HuH-7 (cell line): ENCODE measurements at places on chromosomes 4 and X.
A peak's percentile ranks its signal among the peaks of the same experiment; 100 is the strongest.

DNA sequence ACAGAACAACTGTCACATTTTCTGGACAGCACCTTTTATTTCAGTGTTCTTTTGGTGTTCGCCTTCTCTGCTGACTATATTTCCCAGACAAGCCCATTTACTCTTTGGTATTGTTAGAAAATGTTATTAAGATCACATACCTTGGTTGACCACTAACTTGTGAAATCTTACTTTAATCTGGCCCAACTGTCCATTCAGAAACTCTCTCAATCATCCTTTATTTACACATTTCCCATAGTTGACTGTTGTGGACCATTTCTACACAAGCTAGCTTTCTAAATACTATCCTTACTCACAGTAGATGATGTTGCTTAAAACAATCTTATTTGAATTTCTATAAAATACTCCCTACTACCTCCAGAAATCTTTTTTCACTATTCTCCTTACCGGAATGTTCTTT is 64.7 kb downstream of the QRFPR start:
- no peak for DNase-seq

GRCh38 chrX:140440876-140441275 is 64.0 kb downstream of the SOX3 start:
- no peak for DNase-seq

DNA sequence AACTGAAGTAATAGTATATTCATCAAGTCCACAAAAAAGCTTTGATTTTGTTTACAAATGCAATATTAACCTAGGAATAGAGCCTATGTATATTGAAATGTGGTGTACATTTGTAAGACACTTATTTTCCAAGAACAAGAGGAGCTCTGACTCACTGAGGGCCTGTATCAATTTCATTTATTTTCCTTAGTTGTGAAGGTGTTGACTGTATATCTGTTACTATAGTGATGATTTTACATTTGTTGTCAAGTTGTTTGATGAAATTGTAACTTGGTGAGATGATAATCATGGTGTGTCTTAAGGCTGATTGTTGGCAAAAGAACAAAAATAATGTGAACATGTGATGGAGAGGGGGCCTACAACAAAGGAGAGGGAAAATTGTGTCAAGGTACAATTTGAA is 274.9 kb upstream of the TEX13A start:
- no peak for DNase-seq

DNA sequence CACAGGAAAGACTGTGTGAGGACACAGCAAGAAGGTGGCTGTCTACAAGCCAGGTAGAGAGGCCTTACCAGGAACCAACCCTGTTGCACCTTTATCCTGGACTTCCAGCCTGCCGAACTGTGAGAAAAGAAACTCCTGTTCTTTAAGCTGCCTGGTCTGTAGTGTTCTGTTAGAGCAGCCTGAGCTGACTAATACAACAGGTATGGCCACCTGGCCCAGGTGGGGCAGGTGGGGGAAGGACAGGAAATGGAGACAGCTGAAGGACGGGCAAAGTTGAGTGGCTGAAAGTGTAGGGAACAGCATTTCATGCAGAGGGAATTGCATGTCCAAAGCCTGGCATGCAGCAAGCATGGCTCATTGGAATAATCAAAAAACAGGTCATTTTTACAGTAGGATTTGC is 35.1 kb downstream of the CYTL1 start:
- DNase-seq: no peak

DNA sequence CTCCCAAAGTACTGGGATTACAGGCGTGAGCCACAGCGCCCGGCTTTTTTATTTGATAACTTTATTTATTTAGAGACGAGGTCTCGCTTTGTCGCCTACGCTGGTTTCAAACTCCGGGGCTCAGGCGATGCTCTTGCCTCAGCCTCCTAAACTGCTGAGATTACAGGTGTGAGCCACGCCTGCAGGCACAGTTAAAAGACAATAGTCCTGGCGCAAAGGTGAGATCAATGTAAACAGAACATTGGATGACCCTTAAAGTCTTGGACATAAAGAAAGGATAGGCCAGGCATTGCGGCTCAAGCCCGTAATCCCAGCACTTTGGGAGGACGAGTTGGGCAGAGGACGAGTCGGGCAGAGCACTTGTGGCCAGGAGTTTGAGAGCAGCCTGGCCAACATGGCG is 2.8 kb upstream of the TXLNG start:
- DNase-seq: no peak

GRCh38 chr4:170849969-170850368 is 760.2 kb upstream of the AADAT start:
- DNase-seq: no peak

DNA sequence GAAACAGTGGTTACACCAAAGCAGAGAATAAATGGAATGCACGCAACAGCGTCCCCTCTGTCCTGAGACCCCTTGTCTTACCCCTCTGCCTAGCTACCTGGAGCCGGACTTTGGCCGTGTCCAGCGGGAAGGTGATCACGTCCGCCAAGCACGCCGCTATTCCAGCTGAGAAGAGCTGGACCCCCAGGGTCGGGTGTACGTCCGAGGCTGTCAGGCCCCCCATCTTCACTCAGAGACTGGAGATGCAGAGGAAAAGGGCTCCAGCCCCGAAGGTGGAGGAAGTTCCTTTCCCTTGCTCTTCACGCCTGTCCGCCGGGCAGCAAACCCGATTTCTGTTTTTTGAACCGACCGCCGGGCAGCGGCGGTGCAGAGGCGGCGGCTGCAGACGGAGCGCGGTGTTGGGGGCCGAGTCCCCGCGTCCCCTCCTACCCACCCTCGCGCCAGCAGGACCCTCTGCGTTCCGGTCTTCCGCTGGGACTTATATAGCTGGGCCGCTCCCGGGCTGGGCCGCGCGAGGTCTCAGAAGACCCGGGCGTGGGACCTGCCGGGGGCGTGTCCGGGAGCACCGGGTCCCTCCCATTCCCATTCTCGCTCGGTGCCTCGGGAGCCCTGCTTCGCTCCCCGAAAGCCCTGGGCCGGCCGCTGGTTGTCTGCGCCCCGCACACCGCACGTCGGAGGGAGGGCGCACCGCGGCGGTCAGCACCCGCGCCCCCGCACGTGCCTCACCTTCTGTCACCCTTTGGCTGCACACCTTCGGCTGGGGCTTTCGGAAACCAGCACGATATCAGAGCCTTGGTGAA is at the start of gene UCP1:
Gene UCP1 (minus strand): TSS at position 455 of the 800 bp plus-strand sequence. CDS start 232 bp downstream, at position 223.
- DNase-seq: peak; percentile 69

GRCh38 chr4:92847026-92847425 is 543.3 kb downstream of the GRID2 start:
- no peak for DNase-seq

- no peak for DNase-seq
Observed at GRCh38 chr4:149203256-149204001, 612.2 kb downstream of the IQCM start.

- no peak for DNase-seq
Observed at GRCh38 chrX:1587161-1587560, 4.2 kb upstream of the AKAP17A start.

DNA sequence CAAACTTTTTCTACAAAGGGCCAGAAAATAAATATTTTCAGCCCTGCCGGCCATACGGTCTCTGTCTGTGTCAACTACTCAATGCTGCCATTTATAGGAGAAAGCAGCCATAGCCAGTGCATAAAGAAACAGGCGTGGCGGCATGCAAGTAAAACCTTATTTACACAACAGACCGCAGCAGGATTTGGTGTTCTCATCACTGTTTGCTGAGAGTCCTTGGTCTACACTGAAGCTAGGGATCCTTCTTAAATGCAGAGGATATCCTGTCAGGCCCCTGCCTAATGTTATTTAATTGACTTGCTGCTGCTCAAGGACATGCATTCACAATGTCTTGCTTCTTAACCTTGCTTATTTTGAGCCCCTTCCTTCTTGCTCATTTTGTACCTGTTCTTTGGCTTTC is 54.7 kb downstream of the CPE start:
- DNase-seq: no peak

GRCh38 chr4:79212311-79212710 is 113.5 kb downstream of the NAA11 start:
- no peak for DNase-seq

- DNase-seq: no peak
Observed at GRCh38 chr4:158125310-158125709, 47.5 kb downstream of the GASK1B start.

DNA sequence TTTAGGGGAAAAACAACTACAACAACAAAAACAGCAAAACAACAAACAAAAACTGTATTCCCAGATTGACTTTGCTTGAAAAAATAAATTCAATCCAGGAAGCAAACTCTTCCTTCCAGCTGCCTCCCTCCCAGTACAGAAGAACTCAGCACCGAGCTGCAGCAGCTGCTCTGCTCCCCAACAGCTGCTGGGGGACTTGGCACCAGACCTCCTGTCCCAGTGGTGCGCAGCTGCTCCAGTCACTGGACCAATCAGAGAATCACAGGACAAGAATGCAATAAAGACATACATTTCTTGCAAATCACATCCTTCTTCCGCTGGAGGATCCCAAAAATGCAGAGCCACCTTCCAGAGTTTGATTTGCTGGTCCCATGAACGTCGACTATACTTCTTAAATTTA is 11.8 kb upstream of the FAM53A start:
- no peak for DNase-seq

DNA sequence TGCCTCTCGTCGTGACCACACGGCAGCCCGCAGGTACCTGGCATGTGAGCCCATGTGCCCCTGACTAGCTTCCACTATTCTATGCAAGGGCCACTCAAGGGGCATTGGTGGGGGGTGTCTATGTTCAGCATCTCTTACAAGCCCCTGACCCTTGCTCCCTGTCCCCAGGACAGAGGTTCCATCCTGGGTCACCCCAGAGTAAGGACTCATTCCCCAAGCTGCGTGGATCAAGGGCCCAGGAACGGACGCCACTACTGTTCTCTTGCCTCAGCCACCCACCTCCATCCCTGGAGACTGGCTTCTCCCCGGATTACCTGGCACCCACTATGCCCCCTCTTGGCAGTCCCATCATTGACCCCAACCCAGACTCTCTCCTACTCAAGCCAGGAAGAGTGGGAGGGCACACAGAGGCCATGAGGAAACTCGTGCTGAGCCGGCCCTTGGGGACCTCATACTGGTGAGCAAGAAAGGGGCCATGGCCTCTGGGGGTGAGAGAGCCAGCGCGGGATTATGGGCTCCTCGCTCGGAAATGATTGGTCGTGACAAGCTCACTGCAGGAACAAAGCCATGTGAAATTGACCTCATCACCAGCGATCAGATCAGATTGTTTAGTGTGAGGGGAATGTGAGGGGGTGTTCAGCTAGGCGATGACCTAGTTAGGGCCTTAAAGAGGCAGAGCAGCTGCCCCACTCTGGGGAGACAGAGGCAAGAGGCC is 50.1 kb upstream of the PJA1 start:
- no peak for DNase-seq

DNA sequence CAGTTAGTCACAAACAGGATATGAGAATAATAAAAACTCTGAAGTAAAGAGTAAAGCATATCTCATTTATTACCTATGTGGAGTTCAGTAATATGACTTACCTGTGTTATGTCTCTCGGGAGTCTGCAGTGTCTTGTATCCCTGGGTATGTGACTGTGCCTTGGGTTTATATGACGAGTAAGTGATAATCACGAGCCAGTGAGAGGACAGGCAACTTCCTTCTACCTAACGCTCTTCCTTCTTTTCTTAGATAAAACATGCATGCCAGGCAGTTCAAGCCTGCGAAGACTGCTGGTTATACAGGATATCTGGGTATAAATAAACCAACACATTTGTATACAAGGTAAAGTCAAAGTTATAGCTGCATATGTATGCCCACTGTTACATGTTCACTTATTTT is at the start of gene HPGDS:
Gene HPGDS (minus strand): TSS at position 143 of the 400 bp plus-strand sequence. CDS start 8,207 bp downstream, outside the sequence.
- DNase-seq: no peak

DNA sequence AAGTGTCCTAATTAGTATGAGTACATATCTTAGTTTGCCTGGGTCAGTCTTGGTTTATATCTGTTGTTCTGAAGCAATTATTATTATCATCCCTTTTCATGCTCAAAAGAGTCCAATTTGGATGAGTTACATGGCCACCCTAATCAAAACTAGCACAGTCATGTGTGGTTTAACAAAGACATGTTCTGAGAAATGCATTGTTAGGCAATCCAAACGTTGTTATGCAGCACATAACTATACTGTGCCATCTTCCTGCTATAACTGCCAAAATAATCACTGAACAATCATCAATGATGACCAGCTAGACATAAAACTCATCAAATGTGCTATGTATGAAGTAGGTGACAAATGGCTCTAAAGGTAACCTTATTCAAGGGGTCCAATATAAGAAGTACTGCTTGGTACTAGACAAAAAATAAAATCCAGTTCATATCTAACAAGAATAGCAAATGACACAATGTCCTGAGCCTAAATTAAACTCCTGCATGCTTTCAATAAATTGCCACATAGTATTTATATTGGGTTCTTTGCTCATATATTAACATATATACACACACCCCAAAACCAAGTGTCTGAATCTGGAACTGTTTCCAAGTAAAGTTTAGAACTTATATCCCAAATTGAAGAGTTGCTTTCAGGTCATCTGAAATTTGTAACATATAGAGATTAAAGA is 41.9 kb downstream of the CNOT6L start:
- DNase-seq: no peak

DNA sequence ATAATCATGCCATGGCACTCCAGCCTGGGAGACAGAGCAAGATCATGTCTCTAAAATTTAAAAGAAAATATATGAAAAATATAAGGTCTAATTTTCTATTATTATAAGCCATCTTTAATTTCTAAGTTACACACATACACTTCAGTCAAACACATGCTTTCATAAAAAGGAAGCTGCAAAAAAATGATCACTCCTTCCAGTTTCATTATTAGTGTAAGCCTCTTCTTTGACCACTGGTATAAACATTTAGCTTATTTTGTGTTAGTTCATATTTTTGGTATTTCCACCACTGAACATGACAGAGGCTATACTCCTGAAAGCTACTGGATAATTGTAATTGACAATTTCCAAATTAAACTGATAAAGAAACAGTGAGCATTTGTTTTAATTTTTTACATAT is 163.3 kb upstream of the USP38 start:
- DNase-seq: no peak

DNA sequence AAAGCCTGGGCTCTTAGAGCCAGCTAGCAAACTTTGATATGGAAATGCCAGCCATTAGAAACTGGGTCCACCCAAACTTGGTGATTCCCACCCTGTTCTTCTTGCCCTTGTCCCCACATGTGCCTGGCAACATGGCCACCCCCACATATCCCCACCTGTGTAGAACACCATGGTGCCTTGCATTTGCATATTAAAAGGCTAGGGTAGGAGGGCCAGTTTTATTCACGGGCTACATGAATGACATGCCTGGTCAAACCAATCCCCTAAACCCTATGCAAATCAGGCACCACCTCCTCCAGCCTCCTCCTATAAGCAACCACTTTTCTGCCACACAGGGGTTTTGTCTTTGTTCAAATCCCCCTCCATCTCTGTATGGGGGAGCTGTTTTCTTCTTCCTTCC is 104.9 kb downstream of the CLNK start:
- no peak for DNase-seq

DNA sequence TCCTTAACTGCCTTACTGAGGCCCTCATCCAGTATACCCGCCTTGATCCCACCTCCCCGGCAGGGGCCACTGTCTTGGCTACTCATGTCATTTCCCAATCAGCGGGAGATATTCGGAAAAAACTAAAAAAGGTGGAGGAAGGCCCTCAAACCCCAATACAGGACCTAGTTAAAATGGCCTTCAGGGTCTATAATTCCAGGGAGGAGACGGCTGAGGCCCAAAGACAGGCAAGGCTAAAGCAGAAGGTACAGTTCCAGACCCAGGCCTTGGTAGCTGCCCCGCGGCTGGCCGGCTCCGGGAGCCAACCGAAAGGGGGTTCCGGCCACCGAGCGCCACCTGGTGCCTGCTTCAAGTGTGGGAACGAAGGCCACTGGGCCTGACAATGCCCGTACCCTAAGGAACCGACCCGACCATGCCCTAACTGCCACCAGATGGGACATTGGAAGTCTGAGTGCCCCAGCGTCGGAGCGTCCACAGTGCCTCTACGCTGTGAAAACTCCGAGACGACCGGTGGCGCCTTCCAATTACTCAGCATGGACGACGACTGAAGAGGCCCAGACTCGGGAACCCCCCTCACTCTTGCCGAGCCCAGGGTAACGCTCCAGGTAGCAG is 959.6 kb downstream of the RPA4 start:
- no peak for DNase-seq
